ENCODE measurements at places on chromosomes 1 and 21.

- no peak for DNase-seq
Observed at GRCh38 chr1:45409276-45409675, 69.0 kb upstream of the MUTYH start.

DNA sequence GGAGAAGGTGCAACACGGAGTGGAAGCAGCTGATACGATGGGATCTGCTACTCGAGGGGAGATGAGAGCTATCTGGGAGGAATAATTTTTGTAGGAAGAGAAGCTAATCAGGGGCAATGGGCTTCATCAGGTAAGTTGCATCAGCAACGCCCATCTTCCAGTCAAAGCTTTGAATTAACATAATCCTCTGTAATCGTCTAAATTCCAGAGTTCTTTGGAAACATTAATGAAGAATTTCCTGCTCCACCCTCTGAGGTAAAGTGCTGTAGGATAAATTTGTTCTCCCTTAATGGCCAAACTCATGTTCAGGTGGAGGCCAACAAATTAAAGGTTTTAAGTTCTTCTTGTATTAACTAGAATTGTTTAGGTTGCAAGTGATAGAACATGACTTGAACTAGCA lies 94.0 kb upstream of the KAZN start:
- DNase-seq, result no peak

DNA sequence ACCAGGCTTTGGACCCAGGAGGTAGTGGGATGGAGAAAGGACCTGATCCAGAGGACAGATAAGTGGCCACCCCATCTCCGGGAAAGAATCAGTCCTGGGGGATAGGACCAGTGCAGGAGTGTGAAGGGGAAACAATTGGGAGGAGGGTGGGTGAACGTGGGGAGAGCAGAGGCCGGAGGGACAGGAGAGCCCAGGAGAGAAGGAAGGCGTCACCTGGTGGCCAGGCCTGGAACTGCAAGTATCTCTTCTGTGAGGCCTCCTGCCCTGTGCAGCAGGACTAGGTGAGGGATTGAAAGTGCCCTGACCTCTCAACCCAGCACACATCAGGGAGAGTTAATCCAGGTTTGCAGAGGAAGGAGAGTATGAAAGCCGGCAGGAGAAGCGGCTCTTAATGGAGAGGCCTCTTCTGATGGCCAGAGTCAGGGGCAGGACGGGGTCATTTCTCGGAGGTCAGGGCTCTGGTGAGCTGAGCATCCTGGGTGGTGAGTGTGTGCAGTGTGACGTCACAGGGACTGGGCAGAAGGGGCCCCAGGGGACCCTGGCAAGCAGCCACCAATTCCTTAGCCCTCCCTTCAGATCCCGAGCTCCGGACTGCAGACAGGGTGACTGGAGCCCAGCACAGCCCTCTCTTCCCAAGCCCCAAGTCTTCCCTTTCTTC lies 9.2 kb upstream of the LAD1 start:
- no peak for DNase-seq

DNA sequence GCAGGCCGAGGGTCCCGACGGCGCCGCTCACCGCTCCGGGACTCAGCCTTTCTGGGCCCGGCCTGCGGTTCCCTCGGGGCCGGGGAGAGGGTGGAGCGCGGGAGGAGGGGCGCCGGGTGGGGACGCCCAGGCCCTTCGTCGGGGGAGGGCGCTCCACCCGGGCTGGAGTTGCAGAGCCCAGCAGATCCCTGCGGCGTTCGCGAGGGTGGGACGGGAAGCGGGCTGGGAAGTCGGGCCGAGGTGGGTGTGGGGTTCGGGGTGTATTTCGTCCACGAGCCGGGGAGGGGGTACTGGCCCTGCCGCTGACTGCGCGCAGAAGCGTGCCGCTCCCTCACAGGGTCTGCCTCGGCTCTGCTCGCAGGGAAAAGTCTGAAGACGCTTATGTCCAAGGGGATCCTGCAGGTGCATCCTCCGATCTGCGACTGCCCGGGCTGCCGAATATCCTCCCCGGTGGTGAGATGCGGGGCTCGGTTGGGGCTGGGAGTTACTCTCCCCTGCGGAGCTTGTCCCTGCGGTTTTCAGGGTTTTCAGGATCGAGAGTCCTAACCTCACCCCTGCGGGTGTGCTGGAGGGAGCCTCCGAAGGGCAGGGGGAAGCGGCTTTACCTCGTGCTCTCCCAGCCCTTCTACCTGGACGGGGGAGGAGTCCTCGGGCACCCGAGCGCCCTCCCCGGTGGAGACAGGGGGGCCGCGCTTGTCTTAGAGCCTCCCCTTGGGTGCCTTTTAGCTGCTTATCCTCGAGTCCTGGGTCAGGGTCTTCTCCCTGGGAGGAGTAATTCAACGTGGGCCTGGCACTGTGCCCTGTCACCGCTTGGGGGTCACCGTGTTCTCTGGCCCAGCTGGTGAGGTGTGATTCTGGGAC lies 2.1 kb downstream of the SAMD11 start:
- DNase-seq, result no peak

DNA sequence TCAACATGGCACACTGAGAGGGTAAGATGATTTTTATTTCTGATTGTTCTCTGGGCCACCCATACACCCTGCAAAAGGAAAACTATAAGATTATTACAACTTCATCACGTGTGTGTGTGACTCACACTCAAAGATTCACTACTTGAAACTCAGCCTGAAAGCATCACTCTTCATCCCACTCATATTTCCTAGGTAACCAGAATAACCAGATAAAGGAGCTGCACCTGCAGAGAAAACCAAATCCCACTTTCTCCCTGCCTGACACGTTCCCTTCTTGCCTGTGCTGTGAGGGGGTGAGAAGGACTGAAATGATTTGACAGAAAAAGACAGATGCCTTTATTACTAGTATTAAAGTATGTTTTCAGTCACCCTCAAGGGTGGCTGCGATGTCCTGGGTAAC lies 131.6 kb downstream of the TGFBR3 start:
- no peak for DNase-seq

DNA sequence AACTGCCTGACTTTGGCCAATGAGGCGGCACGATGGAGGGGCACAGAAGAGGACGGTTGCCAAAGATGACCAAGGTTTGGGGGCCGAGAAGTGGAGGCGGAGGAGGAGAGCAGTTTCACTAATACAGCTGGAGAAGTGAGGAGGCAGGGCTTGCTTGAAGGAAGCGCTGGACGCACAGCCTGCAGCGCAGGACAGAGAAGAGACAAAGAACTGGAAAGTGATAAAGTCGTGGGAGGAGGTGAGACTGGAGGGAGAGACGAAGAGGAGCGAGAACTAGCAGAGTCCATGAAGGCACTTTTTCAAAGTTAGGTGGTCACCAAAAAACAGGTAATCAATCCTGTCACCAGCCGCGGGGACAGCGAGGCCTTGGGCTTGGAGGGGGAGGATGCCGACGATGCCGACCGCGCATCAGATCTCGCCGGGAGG lies 771 bp downstream of the PACC1 start:
- no peak for DNase-seq

DNA sequence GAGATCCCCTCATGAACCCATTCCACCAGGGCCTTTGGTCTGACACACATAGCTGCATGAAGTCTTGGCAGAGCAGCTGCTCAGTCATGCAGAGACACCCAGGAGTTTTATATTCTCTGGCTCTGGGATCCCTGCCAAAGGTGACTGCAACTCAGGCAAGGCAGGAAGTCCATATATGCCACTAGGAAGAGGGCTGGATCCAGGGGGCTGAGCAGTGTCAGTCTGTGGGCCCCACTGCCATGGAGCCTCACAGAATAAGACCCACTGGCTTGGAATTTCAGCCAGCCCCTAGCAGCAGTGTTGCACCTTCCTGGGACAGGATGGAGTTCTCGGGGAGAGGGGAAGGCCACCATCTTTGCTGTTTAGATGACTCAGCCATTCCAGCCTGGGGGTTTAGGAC lies 199.7 kb downstream of the TBX15 start:
- no peak for DNase-seq

DNA sequence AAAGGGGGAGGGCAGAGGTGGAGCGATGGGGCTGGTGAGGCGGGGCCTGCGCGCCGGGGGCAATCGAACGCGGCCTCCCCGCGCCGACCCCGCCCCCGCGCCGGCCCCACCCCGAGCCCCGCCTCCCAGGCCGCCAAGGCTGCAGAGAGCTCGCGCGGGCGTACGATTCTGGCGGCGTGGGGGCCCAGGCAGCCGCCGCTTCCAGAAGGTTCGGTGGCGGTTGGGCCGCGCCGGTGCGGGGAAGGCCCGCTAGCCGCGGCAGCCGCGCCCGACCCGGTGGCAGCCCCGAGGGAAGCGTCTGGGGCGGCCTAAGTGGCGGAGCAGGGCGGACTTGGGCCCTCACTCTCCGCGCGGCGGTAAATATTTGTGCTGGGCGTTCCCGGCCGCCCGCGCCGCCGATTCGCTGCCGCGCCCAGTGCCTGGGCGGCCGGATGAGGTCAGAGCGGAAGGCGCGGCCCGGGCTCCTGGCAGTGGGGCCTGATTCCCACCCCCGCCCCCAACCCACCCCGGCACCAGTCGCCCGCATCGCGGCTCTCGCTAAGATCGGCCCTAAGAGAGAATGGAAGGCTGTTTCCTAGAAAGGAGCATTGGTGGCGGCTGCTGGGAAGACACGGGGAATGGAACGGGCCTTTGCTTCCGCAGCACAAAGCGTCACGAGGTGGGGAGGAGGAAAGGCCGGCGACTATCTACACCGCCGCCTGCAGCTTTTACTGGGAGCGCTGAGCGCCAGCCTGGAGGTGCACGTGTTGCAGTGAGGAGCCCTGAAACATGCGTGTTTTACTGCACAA lies at the start of gene ACOT7:
TSS of gene ACOT7 (minus strand) at position 368 of the 788 bp plus-strand sequence. CDS start 368 bp downstream, outside the sequence.
- no peak for DNase-seq

GRCh38 chr1:6507461-6507911 lies 16.0 kb upstream of the PLEKHG5 start:
- no peak for DNase-seq

DNA sequence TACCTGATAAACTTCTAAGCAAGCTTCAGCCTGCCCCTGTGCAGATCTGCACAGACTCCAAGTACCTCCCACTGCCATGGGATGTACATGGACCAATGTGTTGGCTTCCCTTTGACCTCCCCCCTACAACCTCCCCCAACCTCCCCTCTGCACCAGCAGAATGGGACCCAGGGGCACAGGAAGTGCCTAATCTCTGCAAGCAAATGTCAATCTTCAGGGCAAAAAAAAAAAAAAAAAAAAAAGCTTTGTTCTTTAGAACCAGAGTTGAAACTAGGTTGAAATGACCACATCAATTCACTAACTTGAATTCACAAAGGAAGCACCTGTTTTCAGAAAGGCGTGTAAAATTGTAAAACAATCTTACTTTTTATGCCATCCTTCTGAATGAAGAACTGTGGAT lies 53.9 kb upstream of the TIAM1 start:
- DNase-seq, result no peak

DNA sequence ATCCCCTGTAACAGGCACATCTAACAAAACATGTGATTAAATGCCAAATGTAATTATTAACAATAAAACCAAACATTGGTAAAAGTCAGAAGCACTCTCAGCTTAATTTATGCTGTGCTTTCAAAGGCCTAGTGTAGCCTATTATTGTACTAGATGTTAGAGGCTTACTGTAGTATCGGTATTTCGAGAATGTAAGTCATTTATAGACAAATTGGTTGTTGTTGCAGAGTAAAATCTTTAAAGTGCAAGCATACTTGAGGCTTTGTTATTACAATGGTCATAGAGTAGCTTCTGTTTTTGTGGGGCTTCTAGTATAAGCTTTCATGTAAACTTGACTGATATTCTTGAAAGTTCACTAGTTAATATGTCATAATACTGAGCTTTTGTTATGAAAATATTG lies 965.8 kb downstream of the PLA2G4A start:
- no peak for DNase-seq

DNA sequence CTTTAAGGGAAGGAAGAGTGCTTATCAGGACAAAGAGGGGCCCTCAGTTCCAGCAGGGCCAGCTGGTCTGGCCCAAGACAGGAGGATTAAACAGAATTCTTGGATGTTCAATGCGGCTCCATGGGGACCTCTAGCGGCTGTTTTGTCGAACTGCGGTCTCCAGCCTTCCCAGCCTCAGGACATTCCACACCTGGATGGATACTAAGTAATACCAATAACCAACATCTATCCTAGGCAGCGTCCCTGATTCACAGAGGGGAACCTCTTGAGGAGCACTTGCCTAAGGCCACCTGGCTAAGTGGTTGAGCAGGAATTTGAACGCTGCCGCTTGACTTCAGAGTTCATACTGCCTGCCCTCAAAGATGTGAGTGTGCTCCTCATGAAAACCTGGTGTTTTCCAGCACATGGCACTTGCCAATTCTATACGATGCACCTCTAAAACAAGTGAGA lies 15.5 kb upstream of the CD247 start:
- no peak for DNase-seq

GRCh38 chr1:208654241-208654640 lies 410.1 kb upstream of the PLXNA2 start:
- no peak for DNase-seq

GRCh38 chr1:113981962-113982931 lies 3.0 kb downstream of the OLFML3 start:
- DNase-seq, result no peak

- no peak for DNase-seq
Observed at GRCh38 chr21:28884481-28884880, 108.2 kb downstream of the LTN1 start.

DNA sequence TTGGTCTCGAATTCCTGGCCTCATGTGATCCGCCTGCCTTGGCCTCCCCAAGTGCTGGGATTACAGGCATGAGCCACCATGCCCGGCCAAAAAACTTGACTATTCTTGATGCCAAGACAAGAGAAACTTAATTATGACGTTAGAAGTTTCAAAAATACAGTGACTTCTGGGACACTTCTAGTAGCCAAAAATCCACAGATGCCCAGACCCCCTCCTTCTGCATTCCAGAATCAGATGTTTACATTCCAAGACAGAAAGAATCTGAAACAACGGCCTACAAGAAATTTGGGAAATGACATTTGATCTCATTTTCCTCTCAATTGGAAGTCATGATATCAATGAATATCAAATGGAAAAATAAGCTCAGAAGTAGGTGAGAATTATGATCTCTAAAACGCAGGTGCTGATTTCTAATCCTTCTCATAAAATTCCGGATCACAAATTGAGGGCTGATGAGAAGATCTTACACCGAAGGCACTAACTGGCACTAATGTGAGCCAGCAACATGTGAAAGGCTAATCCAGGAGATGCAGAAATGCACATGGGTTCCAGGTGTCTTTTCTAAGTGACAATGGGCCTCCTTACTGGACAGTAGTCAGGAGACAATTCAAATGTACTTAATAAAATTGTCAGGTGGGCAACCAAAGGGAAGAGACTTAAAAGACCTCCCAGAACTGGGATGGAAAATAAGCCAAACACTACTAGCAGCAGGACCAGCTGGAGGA lies 5.5 kb downstream of the RAB29 start:
- DNase-seq, result no peak

- no peak for DNase-seq
Observed at GRCh38 chr1:77977989-77978292, 931 bp downstream of the FUBP1 start.

DNA sequence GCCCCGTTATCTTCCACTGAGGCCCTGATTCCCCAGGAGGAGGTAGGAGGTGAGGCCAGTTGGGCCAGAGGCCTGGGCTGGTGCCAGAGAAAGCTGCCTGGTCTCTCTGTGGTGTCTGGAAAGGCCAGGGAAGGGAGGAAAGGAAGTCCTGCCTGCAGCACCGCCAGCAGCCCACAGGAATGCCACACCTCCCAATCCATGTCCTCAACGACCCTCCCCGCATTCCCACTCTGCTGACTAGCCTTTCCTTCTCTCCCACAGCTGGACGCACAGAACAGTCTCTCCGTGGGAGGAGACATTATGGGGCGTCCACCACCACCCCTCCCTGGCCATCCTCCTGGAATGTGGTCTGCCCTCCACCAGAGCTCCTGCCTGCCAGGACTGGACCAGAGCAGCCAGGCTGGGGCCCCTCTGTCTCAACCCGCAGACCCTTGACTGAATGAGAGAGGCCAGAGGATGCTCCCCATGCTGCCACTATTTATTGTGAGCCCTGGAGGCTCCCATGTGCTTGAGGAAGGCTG lies 18.0 kb downstream of the CSF1 start:
- no peak for DNase-seq
